ENCODE measurements at places on chromosomes 2 and 18. TPM values are rescaled to one million over a fixed set of nuclear protein-coding genes. Genes with fewer than 3 reads are reported as not detected.

- peak; percentile 60 for DNase-seq
Observed at GRCh38 chr2:10009811-10010781, 33.3 kb upstream of the KLF11 start.

DNA sequence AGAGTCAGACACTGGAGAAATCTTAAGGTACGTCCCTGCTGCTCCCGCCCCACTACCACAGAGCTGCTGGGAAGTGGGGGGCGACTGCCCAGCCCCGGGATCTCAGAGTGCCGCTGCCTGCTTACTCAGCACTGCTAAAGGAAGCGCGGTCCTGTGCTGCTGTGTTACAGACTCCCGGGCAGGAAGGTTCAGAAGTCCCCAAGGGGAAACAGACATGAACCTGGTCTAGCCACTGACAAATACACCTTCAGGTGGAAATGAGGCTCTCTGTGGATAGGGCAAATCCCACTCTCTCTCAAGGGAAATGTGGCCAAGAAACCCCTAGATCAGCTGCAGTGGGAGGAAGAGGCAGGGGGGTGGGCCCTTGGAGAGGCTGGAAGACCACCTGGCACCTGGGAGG, 13.7 kb downstream of the MTERF4 start:
- no peak for DNase-seq

- DNase-seq, result no peak
Observed at GRCh38 chr2:149630445-149630844, 42.9 kb upstream of the MMADHC start.

DNA sequence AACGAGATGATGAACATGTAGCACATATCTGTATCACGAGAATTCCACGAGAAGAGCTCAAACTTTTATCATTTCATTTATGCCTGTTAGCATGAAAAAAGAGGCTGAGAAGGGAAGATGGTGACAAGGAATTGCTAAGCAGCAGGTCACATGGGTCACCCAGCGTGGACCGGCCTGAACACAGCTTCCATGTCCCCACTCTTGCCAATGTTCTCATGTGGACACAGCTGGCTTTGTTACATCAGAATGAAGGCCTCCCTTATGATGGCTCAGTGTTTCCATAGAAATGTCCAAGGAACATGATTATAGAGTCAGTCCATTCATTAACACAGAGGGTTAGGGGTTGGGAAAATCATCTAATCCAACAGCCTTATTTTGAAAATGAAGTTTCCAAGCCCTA, 215.4 kb downstream of the CMPK2 start:
- DNase-seq, result no peak

- DNase-seq, result no peak
Observed at GRCh38 chr2:46392561-46393346, 86.6 kb upstream of the TMEM247 start.

DNA sequence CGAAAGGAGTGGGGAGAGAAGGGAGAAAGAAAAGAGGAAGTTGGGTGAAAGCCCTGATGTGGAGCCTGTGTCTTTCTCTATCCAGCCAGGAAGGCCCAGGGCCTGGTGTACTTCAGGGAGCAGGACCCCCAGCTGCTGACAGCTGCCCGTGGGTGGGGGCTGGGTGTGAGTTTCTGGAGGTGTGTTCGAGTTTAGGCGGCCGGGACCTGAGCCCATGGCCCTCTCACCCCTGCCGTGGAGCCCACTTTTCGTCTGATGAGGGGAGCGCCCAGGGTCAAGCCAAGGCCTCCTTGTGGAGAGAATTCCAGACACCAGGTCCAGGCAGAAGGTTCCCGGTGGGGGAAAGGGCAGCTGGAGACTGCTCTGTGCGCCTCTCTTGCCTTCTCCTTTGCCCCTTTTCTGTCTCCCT, 2.2 kb downstream of the SIX3 start:
- DNase-seq, result no peak

DNA sequence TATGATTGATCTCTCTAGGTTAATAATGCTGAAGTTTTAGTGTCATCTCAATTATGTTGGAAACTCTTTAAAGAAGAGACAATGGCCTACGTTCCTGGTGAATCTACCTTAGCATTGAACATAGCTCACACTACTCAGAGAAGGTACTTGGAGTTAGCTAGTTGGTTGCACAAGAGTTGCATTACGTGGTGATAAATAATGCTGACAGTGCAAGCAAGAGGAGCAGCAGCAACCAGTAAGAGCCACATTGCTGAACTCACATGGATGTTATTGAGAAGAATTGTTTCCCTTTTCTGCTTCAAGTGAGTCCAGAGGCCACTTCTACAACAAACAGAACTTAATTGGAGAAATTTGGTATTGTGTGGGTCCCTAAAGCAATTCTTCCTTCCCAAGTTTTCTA, 737.1 kb downstream of the TDRD15 start:
- DNase-seq, result no peak

DNA sequence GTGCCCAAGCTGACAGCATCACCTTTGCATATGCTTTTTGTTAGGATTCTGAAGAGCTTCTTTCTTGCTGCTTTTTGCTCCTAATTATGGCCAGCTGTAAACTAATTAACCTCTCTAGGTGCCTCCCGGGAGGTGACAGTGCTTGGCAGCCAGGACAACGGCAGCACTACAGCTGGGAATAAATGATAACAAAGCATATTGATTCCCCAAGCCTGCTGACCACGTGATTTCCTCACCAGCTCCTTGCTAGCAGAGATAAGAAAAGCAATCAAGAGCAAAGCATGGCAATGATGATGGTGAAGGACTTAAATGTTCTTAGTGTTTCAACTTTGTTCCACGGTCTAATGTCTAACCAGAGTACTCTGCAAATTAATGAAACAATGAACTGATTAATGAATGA, 1074.4 kb upstream of the GYPC start:
- DNase-seq, result no peak

The PDE1A gene
- 5.2 TPM for total RNA-seq

The NGEF gene
- total RNA-seq, result 22.6 TPM

The CNRIP1 gene
- 26.4 TPM for total RNA-seq

All from liver (tissue), 10 donors.